ENCODE measurements at places on chromosomes 11 and 22.

- no peak for DNase-seq
Observed at GRCh38 chr11:4072668-4073285, 21.8 kb upstream of the RRM1 start.

DNA sequence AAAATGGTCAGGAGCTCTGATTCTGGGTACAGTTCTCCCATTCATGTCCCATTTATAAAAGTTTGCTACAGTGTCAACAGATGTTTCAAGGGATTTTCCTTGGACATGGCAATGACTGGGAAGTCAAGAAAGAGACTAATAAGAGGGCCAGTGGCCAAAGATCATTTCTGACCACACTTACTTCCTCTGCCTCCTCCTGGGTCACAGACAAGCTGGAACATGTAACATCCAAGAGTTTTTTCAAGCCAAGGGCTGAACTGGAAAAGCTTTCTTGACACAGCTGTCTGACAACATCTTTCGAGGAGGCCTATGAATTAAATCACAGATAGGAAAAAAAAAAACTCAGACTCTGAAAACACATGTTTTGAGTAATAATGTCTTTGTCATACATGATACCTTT, 8.7 kb downstream of the COMMD9 start:
- no peak for DNase-seq

- DNase-seq = no peak
Observed at GRCh38 chr11:8593455-8593854, 573 bp downstream of the STK33 start.

- DNase-seq = no peak
Observed at GRCh38 chr11:8714622-8715225, 32.1 kb downstream of the RPL27A start.

- no peak for DNase-seq
Observed at GRCh38 chr22:37060801-37061610, 9.5 kb downstream of the KCTD17 start.

DNA sequence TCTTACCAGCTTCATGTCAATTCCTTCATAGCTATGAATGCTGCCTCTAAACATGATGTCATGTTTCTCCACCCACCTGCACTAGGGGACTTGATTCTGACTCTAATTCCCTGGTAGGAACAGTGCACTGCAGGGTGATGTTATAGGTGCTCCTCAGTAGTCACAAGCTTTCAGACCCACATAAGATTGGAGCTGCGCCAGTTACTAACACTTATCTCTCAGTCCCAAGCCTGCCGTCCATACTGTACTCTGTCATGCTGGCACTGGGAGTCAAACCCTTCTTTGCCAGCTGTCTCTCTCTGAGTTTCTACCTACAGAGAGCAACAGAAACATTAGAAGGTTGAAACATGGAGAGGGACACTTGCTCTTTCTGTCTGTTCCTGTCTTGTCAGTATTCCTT, 5.5 kb downstream of the OR56A1 start:
- no peak for DNase-seq

All from lower leg skin (tissue), 4 donors.